ELR (cell line): ENCODE measurements at places on chromosomes 7 and 10.

DNA sequence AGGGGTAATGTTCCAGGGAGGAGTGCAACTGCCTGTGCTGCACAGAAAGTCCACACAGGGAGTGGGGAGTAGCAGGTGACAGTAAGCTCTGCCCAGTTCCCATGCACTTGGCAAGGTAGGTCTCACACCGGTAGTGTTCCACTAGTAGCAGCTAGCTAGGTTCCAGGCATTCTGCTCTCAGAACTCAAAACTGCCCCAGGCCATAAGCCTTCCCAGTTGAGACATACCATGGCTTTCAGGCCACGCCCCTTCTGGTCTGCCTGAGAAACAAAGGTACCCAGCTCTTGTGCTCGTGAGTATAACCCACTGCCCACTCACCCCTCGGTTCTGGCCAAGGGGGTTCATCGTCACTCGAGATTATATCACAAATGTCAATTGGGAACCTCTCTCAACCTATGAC, 12.6 kb downstream of the CASP7 start:
- no peak for DNase-seq

- DNase-seq: no peak
These were observed 176.5 kb upstream of the ADO start for GRCh38 chr10:62627983-62628382.

- no peak for DNase-seq
These were observed 54.6 kb downstream of the STK32C start for GRCh38 chr10:132253092-132253687.

- no peak for DNase-seq
These were observed 8.9 kb downstream of the PRRT4 start for GRCh38 chr7:128352636-128353035.

DNA sequence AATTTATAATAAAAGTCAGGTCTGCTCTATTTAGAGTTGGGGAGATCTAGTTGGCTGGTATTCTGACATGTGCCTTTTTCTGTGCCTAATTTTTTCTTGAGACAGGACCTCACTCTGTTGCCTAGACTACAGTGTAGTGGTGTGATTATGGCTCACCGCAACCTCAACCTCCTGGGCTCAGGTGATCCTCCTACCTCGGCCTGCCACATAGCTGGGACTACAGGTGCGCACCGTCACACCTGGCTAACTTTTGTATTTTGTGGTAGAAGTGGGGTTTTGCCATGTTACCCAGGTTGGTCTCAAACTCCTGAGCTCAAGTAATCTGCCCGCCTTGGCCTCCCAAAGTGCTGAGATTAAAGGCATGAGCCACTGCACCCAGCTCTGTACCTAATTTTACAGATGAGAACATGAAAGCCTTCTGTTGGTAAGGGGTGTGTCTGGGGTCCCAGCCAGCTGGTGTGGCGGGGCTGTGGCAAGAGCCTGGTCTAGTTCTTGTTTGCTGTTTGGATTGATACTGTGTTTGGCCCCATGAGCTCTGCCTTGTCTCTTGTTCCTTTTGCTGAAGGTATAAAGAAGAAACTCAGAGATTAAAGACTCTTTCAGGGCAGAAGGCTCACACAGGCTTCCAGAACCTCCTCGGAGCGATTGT, 31.4 kb downstream of the POR start:
- no peak for DNase-seq

DNA sequence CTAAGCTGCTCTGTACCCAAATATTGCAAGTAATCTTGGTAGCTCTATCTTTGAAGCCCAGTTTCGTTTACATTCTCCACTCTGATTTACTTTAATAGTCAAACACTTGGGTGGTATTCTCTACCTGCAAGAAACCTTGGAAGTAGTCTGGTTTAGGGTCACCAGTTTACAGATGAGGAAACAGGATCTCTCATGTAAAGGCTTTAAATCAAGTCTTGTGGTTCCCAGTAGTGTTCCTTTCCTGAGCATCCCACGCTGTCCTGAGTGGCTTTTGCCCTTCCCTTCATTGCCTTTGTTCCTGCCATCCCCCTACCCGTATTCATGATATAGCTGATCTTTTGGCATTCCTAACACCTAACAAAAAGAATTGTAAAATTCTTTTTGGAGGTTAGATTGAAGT, 20.3 kb downstream of the EXOC4 start:
- DNase-seq: no peak

DNA sequence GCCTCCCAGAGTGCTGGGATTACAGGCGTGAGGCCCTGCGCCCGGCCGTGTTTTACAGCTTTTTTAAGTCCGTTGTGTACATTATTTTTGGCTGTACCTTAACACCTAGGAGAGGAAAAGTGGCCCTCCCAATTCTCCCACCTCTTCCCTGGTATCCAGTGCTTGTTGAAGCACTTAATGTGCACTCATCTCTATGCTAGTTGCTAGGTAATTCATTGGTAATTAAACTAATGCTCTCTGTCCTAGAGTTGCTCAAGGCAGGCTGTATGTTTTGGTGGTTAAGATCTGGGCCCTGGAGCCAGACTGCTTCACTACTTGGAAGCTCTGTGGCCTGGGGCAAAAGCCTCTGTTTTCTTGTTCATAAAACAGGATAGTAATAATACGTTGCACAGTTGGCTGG, 19.6 kb downstream of the AVPI1 start:
- DNase-seq: no peak

- DNase-seq: no peak
These were observed 97.8 kb upstream of the PRPS1L1 start for GRCh38 chr7:18125476-18125875.

GRCh38 chr7:131052285-131052904, 275.3 kb upstream of the MKLN1 start:
- DNase-seq: no peak

GRCh38 chr10:10600004-10600403, 417.7 kb upstream of the CELF2 start:
- DNase-seq: no peak

- no peak for DNase-seq
These were observed 14.5 kb downstream of the TMEM120A start for GRCh38 chr7:75979759-75980429.

DNA sequence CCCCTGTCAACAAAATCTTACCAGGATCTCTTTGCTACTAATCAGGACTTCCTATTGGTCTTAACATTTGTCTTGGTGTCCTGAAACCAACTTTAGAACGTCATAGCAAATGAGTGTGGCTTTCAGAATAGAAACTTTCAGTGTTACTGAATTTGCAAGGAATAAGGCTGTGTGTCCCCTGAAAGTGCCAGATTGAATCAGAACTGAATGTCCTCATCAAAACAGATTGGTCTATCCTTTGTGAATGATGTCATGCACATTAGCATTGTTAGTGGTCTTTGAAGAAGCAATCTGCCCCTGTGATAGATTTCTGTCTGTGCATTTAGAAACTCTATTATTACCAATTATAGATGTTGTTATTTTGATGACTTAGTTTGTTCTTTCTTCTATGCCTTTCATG, 119.9 kb downstream of the AGMO start:
- DNase-seq: no peak

GRCh38 chr7:112115880-112116279, 90.3 kb downstream of the DOCK4 start:
- DNase-seq: no peak
